ENCODE measurements at places on chromosomes 7 and 10.

- no peak for DNase-seq
Measured at GRCh38 chr10:85767891-85768290, 598.7 kb downstream of the GRID1 start.

DNA sequence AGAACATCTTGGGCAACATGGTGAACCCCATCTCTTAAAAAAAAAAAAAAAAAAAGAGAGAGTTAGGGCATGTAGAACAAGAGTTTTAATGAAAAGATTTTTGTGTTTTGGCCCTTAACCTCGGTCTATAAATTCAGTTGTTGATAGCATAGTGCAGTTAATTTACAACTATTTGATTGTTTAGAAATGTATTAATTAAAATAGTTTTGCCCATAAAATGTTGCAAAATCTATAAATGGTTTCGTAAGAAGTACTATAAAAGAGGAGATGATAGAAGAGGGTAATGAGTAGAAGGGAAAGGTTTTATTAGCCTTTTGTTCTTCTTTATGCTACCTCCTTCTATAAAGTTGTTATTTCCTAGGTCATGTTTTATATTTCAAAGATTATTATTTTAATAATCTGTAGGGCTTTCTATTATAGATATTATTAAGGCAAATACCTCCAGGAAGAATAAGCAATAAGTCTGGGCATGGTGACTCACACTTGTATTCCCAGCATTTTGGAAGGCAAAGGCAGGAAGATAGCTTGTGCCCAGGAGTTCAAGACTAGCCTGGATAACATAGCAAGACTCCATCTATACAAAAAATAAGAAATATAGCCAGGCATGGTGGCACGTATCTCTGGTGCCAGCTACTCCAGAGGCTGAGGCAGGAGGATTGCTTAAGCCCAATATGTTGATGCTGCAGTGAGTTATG is 73.3 kb downstream of the MCU start:
- no peak for DNase-seq

DNA sequence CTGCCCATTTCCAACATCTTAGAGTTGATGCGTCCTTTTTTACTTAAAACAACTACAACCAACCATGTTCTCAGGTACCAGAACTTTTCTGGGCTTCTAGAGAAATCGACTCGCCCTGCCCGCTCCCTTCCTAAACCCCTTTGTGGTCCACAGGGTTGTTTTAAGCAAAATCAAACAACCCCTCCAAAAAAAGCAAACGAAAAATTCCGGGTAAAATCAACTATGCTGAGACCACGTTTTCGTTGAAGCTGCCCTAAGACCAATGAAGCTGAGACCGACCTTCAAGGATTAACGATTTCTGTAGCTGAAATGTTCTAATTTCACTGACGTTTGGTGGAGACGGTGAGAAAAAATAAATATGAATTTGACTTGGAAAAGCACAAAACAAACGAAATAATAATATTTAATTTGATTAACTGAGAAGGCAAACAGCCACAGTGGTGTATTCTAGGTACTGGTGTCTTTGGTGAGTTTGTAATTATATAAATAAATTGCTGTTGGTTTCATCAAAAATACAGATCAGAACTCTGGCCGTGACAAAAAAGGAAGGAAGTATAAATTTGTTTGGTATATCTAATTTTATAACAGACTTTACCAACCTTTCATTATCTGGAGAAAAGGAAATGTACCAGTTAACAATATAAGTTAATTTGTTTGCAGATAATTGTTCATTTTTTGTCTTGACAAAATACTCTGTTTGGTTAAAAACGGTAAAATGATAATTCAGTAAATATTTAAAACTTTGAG is 4.7 kb upstream of the IGF2BP3 start:
- DNase-seq, result peak; percentile 35

GRCh38 chr7:13021566-13022300 is 334.3 kb downstream of the ARL4A start:
- peak; percentile 87 for DNase-seq

DNA sequence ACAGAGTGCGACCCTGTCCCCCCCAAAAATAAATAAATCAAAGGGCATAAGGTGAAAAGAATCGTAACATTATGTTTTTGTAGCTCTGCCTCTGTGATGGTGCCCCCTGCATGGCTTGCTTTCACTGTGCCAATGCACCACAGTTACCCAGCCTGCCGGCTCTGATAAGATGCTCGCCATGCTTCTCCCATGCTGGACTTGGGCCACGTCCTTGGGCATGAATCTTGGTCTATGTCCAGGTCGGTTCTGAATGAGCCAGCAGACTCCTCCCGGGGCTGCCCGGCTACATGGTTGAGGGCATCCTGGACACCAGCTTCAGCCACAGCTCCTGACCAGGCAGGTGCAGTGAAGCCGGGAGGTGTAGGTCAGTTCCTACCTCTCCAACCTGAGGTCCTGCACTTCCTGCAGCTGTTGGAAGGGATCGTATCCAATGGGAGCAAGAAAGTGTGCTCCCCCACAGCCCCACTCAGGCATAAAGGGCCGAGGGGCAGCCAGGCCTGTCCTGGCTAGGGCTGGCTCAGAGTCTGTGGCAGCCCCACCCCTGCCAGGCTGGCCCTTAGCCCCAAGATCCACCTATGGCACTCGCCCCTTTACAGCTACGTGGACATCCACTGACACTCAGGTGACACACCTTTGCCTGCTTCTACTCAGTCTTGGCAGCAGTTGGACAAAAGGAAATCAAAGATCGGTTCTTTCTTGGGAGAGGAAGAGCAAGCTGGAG is 34.1 kb downstream of the CHST3 start:
- no peak for DNase-seq

GRCh38 chr7:76022026-76022780 is 25.6 kb downstream of the STYXL1 start:
- no peak for DNase-seq

- no peak for DNase-seq
Measured at GRCh38 chr10:23200586-23200985, 8.5 kb downstream of the PTF1A start.

- DNase-seq, result no peak
Measured at GRCh38 chr10:110203500-110204455, 3.6 kb upstream of the MXI1 start.

DNA sequence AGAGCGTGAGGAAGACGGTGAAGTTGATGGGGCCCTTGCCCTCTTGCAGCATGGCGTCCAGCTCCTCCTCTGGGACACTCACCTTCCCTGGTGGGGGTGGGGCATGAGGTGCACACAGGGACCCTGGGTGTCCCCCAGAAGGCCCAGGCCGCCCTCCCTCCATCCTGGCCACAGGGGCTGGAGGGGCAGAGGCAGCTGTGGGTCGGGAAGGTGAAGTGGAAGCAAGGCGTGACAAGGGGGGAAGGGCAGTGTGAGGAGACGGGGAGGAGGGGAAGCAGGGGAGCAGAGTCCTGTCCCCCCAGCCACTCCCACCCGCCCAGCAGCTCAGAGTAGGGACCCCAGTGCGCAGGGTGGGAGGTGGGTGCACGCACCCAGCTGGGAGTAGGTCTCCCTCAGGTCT is 791 bp downstream of the MYL7 start:
- no peak for DNase-seq

GRCh38 chr10:28082316-28082715 is 83.4 kb upstream of the ODAD2 start:
- no peak for DNase-seq

- no peak for DNase-seq
Measured at GRCh38 chr7:130948822-130949221, 214.8 kb upstream of the KLF14 start.

DNA sequence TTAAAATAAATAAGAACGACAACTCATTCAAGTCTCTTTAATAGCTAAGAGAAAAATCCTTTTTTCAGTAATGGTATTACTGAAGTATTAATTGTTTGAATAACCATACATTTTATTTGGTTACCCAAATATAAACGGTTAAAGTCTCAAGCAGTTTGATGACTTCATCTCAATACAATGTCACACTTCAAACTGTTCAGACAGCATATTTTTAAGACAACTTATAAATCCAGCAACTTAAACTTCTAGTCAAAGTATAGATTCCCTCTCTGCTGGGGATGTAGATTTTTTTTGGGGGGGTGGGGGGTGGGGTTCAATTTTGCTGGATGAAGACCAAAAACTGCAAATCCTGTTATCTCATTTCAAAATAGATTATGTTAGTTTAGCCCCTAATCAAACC is 42.0 kb downstream of the GNA12 start:
- DNase-seq, result no peak

GRCh38 chr7:122886357-122887081 is at the start of gene CADPS2:
Gene CADPS2, minus strand, starts transcription at chr7:122886460. Its CDS starts 123 bp downstream, at chr7:122886337.
- peak; percentile 71 for DNase-seq

GRCh38 chr7:31020161-31020560 is 31.9 kb upstream of the ADCYAP1R1 start:
- no peak for DNase-seq

DNA sequence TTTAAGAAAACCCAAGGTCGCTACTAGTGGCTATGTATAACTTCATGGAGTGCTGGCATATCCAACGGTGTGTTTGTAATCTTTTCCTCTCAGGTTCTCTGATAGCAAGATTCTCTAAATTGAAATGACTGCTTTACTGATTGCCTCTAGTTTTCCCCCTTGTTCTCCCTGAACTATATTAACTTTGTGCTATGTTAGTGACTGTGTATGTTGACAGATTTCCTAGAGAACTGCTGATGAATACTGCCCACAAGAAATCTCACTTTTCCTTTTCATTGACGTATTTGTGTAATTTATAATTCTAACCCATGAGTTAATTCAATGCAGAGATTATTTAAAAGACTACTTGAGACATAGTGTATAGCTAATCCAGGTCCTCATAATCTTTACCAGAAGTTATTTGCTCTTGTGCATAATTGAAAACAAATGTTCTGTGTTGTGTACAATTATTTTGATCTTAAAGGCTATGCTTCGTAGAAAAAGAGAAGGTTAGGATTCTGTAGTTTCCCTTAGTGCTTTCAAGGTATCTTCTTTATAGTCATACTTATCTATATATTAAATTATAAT is 70.6 kb upstream of the GLCCI1 start:
- no peak for DNase-seq

DNA sequence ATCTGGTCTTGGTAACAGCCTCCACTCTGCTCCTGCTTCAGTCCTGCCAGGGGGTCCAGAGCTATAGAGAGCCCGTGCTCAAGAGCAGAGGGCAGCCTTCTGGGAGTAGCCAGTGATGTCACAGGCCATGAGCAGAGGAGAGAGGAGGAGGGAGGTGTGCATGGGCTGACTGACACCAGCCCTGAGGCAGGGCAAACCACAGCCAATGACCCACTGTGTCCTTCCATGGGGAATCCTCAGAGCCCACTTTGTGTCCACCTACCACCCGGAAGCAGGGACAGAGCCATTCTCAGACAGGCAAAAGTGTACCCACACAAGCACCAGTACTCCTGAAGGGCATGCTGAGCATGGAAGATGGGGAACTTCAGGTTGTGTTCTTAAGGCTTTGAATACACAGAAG is at the start of gene PAX4:
TSS of gene PAX4 (minus strand) at position 101 of the 400 bp plus-strand sequence. CDS start 2,214 bp downstream, outside the sequence.
- no peak for DNase-seq

DNA sequence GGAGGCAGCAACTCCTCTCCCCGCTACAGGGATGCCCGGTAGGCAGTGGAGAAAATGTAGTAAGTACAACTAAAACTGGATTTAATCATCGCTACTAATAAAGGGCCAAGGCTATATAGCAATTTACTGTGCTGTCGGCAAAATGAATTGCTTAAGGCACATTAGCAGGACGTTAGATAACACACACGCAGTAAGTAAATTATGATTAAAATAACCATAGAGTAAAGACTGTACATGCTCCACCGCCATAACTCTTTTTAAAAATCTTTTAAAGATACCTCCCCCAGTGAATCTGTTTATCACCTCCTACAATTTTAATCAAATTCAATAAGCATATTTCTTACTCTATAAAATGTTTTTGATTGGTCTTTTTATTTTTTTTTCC is 371.4 kb upstream of the MGMT start:
- DNase-seq, result no peak

- DNase-seq, result peak; percentile 80
Measured at GRCh38 chr7:96080027-96080426, 241.9 kb downstream of the SLC25A13 start.

GRCh38 chr10:12633776-12634620 is 284.7 kb downstream of the CAMK1D start:
- DNase-seq, result no peak

DNA sequence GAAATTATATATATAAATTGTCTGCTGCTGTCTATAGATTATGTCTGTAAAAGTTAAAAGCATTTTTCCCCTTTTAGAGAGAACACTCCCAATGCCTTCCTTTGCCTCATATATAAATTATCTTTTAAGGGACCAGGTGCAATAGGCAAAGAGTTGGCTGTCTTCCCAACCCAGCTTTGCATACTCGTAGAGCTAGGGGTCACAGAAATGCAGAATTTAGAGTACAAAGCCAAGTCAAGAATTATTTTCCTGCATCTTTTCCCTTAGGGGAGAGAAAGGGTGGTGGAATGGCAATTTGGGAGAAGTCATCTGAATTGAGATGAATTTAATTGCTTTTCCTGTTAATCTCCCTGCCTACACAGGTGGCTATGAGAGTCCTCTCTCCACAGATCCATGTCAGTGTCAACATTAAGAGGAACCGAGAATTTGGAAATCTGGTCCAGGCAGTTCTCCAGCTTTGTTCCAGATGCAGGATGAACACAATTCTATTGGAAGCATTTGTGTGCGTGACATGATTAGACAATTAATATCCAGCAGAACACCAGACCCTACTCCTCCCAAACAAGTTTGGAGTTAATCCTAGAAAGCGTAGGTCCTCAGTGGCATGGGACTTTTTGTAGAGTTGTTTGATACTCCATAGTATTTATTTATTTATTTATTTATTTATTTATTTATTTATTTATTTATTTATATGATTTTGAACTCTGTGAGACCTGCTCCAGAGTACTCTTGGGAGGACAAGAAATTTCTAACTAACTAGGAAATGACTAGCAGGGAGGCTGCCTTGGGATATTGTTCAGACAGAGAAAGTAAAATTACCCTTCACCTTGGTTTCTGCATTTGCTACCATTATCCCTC is 80.3 kb upstream of the SKAP2 start:
- no peak for DNase-seq

DNA sequence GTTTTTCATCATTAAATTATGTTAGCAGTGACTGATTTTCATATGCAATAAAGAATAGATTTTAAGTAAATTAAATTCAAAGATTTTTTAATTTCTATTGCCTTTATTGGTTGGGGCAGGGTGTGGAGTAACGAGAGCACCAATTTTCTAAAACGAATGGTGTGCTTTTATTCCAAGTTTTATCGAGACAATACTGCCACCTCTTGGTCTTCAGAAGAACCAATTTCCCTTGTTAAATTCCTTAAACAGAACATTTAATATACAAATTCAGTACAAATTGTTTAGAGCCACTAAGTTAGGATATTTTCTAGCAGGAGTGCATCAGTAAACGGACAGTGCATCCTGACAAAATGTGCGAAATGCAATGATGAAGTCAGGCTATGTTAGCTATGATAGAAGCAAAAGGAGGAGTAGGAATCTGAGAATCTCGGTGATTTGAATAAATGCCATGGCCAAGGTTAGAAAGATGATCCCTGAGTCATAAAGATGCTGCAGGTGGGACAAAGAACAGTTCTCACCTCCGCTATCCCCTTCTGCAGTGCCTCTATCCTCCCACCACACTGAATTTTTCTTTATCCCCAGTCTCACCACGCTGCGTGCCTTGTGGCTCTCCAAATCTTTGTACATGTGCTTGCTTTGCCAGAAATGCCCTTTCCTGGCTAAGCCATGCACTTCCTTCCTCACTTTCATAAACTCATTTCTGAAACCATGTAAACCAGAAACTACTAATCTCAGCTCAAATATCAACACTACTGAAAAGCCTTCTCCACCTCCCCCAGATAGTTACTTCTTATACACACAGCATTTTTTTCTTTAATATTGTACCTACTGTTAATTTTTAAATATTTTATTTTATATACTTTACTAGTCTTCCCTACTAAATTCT is 31.9 kb upstream of the AGBL3 start:
- DNase-seq, result peak; percentile 22

GRCh38 chr10:51707821-51708424 is 8.5 kb upstream of the CSTF2T start:
- no peak for DNase-seq

Data from foreskin melanocyte (primary cell).